ENCODE measurements at places on chromosomes 2 and 18. TPM values are rescaled to one million over a fixed set of nuclear protein-coding genes. Genes with fewer than 3 reads are reported as not detected.

Gene ERFE
- total RNA-seq, result 0.37 TPM

DNA sequence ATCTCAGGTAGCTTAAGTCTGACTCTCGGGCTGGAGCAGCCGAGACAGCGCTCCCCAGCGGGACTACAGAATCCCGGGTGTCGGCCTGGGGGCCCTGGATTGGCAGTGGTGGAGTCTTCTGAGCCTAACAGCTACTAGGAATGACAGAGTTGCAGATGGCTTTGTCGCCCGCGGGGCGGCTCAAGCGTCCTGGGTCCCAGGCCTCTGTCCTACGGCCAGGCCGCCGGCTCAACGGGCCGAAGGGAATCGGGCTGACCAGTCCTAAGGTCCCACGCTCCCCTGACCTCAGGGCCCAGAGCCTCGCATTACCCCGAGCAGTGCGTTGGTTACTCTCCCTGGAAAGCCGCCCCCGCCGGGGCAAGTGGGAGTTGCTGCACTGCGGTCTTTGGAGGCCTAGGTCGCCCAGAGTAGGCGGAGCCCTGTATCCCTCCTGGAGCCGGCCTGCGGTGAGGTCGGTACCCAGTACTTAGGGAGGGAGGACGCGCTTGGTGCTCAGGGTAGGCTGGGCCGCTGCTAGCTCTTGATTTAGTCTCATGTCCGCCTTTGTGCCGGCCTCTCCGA is 8.8 kb downstream of the SIX2 start:
- DNase-seq, result no peak

GRCh38 chr2:147045113-147045512 is 799.7 kb upstream of the ACVR2A start:
- DNase-seq, result peak; percentile 36

DNA sequence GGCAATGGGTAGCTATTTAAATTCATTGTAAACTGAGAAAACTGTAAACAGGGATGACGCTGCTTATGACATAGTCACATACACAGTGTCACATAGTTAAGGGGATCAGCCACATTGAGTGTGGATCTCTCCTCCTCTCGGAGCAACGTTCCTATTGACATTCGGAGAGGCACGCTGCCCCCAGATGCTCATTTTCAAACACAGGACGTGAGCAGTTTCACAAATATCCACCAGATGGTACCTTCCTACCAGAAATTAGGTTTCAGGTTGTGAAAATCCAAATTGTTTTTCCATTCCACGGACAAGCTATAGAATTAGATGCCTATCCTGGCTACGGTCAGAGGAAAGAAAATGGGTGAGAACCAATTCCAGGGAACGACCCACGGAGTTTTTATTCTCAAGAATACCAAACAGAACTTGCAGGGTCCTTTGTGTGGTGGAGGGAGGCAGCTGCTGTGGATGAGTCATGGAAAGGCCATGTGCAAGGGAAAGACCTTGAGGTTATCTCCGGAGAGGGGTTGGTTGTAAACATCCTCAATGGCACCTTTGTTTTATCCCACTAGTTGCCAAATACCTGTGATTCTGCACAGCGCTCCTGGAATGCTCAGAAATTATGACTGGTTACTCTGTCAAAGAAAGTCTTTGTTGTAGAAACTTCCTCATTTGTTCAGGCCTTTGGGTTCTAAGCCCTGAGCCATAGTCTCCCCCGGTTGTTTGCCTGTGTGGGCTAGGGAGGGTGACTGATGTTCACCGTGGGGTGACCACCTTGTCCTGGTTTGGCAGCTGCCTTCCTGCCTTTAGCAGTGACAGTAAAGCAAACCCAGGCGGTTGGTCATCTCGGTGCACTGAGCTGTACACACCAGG is 88.0 kb downstream of the ACTR3 start:
- DNase-seq, result no peak

DNA sequence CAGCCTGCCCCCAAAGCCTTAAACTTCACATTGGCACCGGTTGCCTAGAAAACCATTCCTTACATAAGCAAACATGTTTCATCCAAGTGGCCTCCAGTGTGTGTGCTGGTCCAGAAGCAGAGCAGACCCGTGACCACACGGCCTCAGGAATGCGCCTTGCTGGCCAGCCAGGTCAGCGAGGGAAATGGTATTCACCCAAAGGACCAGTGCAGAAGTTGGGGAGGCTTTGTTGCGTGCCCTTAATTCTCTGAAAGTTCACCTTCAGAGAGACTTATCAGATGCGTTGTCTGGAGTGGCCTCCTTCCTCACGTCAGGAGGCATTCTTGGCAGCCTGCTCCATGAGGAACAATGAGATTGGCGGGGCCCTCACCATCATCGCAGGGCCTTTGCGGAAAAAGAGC is 25.9 kb downstream of the NRP2 start:
- DNase-seq, result no peak

GRCh38 chr2:42245396-42245795 is 76.2 kb downstream of the EML4 start:
- no peak for DNase-seq

DNA sequence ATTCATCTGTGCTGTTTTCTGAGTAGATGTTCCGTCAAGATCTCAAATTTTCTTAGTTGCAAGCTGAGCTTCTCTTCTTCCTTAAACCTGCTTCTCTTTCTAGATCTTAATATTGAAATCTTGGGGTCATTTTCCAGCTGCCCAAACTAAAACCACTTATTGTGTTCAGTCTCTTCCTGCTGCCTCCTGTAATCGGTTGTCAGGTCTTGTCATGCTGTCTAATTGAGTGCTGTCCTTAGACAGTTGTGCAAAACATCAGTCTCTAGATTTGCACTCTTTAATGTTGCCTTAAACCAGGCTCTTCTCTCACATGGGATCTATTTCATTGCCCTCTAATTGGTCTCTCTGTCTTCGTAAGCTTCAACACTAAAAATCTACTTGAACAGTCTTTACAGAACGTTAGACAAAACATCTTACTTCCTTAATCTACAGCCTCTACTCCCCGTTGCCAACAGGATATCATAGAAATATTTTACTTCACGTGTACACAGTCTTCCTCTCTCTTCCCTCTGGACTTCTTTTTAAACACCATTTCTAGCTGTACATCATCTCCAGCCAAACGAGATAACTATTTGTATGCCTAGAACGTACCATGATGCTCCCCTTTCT is 34.9 kb downstream of the GPD2 start:
- no peak for DNase-seq

DNA sequence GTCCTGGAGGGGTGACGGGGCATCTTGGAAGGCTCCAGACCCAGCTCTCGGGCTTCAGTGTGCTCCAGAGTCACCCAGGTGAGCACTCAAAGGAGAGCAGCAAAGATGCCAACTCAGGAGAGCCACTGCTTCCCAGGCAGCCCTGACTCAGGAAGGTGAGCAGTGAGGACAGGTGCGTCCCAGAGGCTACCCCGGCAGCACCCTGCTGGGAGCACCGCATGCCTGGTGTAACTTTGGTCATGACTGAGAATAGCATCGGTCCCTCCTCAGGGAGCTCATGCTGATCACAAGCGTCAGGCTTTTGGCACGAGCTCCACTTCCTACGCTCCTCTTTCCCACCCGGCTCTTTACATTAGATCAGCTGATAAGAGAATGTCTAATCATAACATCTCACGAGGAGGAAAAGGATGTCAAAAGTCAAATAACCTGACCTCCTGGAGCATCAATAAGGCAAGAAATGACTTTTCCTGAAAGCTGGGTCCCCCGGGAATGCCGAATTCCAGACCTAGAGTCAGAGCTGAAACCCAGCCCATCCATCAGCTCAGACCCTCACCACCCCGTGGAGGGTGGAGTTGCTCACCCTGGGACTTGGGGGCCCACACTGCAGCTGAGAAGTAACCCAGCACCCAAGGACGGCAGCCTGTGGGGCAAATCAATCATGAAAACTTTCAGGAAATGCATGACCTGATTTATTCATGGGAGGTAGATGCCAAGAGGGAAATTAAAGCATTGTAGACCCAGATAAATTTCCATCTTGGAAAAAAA is 248.8 kb downstream of the ACKR3 start:
- DNase-seq, result no peak

DNA sequence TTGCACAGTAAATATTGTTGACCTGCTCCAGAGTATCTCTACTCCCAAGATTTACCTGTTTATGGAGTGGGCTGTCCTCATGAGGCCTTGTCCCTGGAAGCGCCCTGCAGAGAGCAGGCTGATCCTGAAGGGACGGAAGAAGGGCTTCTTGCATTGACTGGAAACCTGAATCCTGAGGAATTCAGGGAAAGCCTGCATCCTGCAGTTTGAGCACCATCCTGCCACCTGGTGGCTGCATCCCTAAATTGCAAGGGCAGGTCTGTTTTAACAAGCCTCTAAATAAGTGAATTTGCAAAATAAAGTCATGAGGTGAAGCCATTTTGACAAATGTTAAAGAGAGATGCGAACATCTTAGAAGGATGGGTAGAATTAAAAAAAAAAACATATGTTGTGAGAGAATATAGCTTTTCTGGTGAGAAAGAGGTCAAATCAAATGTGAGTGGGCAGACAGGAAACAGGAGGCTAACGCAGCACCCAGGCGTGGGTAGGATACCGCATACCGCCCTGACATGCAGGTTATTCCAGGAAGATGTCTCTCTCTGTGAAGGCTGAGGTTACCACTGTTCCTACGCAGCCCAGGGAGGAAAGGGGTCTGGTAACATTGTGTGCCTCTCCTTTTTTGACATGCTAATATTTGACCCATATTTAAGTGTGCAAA is 754.9 kb downstream of the RNF144A start:
- DNase-seq, result peak; percentile 77

GRCh38 chr2:214130114-214130513 is 280.7 kb upstream of the VWC2L start:
- DNase-seq, result no peak

- DNase-seq, result no peak
Measured at GRCh38 chr2:71358931-71359671, 27.5 kb downstream of the ZNF638 start.

- peak; percentile 99 for DNase-seq
Measured at GRCh38 chr2:121755237-121756111, at the start of gene TSN. TSN (plus strand) TSS chr2:121755651; CDS start chr2:121755780, 129 bp downstream.

DNA sequence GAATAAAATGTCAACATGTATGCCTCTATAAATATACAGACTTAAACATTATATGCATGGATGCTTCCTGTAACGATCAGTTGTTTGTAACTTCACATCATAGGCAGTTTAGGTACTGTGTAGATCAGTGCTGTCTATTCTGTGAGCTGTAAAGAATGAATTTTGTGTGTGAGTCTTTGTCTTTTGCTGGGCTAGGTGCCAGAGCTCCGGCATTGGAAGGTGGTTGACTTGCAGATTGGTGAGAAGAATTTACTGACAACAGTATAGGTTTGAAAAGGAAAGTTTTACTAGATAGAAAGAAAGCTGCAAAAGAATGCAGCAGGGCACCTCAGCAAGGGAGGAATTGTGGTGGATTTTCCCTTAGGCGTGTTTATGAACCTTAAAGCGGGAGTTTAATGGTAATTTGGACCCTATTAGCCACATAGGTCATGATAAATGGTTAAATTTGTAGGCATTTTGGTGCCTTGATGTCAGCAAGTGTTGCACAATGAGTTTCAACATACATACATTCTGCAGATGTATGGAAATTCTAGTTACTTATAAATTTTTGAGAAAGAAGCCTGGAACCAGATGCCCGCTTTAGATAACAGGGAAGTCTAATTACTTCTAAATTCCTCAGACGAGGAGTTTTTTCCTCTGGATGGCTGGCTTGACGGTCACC is 6.7 kb upstream of the QPCT start:
- DNase-seq, result no peak
